A549 treated with AZD2906 at 1 μM for 4 hours (cell line): ENCODE measurements at places on chromosomes 1 and 21. TPM values are rescaled to one million over a fixed set of nuclear protein-coding genes. Genes with fewer than 3 reads are reported as not detected.

ATP1A4 gene
- total RNA-seq, result 0.07 TPM in 1 of 5 replicates, not detected in the others

ZBTB8OS gene
- total RNA-seq, result 35.3 to 44.8 TPM (median 38.3 TPM) in 5 replicates

RCSD1 gene
- total RNA-seq, result 0.02 to 0.08 TPM (median 0.06 TPM) in 4 of 5 replicates, not detected in the other

HMGCS2 gene
- total RNA-seq, result not detected in 5 replicates

TMOD4 gene
- 0.24 to 0.29 TPM (median 0.28 TPM) in 3 of 5 replicates, not detected in the others for total RNA-seq
